Esophagus muscularis mucosa (tissue), 4 donors: ENCODE measurements at places on chromosomes 3 and 15. TPM values are rescaled to one million over a fixed set of nuclear protein-coding genes. Genes with fewer than 3 reads are reported as not detected.
A peak's percentile ranks its signal among the peaks of the same experiment; 100 is the strongest.

- DNase-seq, result no peak
- H3K27me3 ChIP-seq, result no peaks in the 10 kb centered on the region
- H3K36me3 ChIP-seq, result no peaks in the 10 kb centered on the region
- no peak overlapping the region for H3K4me3 ChIP-seq
Observed at GRCh38 chr3:132245552-132246142, 71.6 kb upstream of the ACP3 start.

Gene NCEH1
- 11.6 TPM for total RNA-seq

DNA sequence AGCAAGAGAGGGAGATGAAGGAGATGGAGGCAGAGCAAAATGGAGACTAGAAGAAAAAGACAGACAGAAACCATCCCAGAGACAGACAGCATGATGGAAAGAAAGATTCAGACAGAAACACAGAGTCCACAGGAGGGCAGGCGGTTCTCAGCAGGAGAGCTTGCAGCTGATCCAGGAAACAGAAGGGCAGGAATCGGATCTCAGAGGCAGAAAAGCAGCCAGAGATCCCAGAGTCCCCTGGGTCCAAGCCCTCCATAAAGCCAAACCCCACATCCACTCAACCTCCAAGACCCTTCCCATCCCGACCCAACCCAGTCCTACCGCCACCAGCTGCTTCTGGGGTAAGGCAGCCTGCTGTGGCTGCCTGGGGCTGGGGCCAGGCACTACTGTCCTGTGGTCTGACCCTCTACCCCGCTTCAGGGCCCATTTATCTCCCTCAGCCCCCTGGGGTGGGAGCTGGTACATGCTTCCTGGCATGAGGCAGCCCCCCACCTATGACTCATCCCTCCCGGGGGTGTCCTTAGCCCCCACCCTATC, at the start of gene UCN2:
Gene UCN2 (minus strand): TSS at position 400 of the 537 bp plus-strand sequence. CDS start 657 bp downstream, outside the sequence.
- peak within 1 kb of the TSS; percentile 46 for H3K27ac ChIP-seq
- H3K36me3 ChIP-seq, result no peaks in the 10 kb centered on the region
- no peaks in the 10 kb centered on the region for H3K27me3 ChIP-seq
- no peak within 1 kb of the TSS for H3K4me3 ChIP-seq
- peaks cover 23% of the 10 kb centered on the region for H3K4me1 ChIP-seq

- H3K27ac ChIP-seq, result no peak overlapping the region
- no peaks in the 10 kb centered on the region for H3K27me3 ChIP-seq
- H3K36me3 ChIP-seq, result no peaks in the 10 kb centered on the region
- peak; percentile 64 for DNase-seq
Observed at GRCh38 chr15:100727291-100727851, 125.0 kb downstream of the ASB7 start.

Gene ARGFX
- total RNA-seq, result not detected

DNA sequence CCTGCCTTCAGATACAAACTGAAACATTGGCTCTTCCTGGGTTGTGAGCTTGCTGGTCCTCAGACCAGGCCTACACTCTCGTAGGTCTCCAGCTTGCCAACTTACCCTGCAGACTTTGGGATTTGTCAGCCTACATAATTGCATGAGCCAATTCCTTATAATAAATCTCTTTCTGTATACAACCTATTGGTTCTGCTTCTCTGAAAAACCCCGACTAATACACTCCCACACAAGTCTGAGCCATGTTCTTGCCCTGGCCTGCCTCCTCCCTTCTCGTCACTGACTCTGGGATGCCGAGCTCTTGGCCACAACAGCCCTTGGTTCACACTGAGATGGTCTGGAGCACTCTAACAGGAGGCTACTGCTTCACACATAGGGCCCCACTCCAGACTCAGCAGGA, 9.5 kb downstream of the CYP19A1 start:
- no peak overlapping the region for H3K4me3 ChIP-seq
- no peak overlapping the region for H3K27ac ChIP-seq
- no peaks in the 10 kb centered on the region for H3K36me3 ChIP-seq
- H3K4me1 ChIP-seq, result peaks cover 14% of the 10 kb centered on the region
- H3K27me3 ChIP-seq, result no peaks in the 10 kb centered on the region

Gene ZNF106
- 416 TPM for total RNA-seq

- no peaks in the 10 kb centered on the region for H3K36me3 ChIP-seq
- H3K4me1 ChIP-seq, result no peaks in the 10 kb centered on the region
- H3K27me3 ChIP-seq, result no peaks in the 10 kb centered on the region
- H3K4me3 ChIP-seq, result no peak overlapping the region
- DNase-seq, result no peak
- no peak overlapping the region for H3K27ac ChIP-seq
Observed at GRCh38 chr3:67450153-67450552, 204.3 kb downstream of the SUCLG2 start.

DNA sequence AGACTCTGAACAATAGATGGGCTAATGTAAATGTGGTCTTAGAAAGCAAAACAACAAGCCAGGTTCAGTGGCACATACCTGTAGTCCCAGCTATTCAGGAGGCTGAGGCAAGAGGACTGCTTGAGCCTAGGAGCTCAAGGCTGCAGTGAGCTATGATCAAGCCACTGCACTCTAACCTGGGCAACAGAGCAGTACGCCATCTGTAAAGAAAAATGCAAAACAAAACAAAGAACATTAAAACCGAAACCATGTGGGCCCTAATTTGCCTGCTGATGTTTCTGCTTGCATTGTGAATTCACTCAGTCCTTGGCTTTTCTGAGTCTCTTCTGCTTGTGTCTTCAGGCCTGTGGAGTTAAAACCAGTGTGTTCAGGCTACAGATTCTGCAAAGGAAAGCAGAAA, 56.7 kb downstream of the CCNL1 start:
- no peak overlapping the region for H3K4me3 ChIP-seq
- H3K36me3 ChIP-seq, result no peaks in the 10 kb centered on the region
- H3K27ac ChIP-seq, result no peak overlapping the region
- H3K4me1 ChIP-seq, result peaks cover 43% of the 10 kb centered on the region
- no peak for DNase-seq
- no peaks in the 10 kb centered on the region for H3K27me3 ChIP-seq

DNA sequence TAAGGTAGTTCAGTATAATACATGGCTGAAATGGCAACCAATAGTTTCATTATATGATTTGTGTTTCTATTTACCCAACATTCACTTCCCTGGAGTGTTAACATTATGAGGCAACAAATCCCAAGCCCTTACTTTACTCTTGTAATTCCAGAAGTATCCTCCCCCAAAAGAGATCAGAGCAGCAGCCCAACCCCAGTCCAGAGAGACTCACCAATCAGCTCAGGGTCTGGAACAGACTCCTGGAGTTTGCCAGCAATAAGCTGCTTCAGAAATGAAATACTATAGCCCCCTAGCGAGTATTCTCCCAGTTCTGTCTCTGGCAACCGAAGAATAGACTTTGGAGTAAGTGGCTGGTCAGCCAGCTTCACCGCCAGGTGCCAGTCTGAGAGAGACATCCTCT, 2.5 kb downstream of the UBL7 start:
- H3K4me3 ChIP-seq, result no peak overlapping the region
- DNase-seq, result no peak
- H3K36me3 ChIP-seq, result peaks cover 52% of the 10 kb centered on the region
- peaks cover 17% of the 10 kb centered on the region for H3K4me1 ChIP-seq
- H3K27me3 ChIP-seq, result no peaks in the 10 kb centered on the region

Gene TLR9
- 0.17 TPM for total RNA-seq

Gene EPHB1
- under 0.01 TPM for total RNA-seq

DNA sequence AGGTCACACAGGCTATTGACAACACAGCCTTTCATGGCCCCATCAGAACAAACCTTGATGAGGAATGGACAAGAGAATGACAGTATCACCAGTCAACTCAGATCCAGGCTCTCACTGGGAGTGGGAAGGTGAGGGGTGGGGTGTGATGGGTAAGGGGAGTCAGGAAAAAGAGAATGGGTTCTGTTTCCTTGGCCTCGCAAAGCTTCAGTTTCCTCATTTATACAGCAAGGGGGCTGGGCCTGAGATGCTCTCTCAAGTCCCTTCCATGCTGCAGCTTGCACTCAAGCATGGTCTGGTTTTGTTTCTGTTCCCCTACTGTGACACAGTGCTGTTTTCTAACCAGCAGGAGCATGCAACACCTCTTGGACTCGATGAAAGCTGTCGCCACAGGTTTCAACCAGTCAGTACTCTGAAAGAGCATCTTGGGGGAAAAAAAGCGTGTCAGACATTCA, 65.7 kb upstream of the IL12A start:
- H3K36me3 ChIP-seq, result no peaks in the 10 kb centered on the region
- H3K27ac ChIP-seq, result no peak overlapping the region
- no peaks in the 10 kb centered on the region for H3K4me1 ChIP-seq
- no peak overlapping the region for H3K4me3 ChIP-seq

DNA sequence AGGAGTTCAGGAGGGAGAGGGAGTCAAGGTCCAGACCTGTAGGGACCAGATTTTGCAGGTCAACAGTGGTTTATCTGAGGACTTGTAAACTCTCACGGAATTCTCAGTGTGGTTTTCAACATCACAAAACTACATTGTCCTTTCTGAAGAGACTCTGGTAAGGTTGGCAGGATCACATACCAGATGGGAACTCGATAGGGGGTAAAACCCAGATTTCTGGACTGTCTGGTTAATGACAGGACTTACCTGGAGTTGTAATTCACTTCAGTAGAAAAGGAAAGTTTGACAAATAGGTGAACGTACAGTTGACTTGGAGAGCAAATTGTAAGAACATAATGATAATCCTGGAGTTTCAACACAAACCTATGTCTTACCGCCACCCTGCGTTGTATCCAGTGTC, 5.3 kb downstream of the ITPR1 start:
- peaks cover 20% of the 10 kb centered on the region for H3K4me1 ChIP-seq
- no peak for DNase-seq
- no peaks in the 10 kb centered on the region for H3K27me3 ChIP-seq
- H3K36me3 ChIP-seq, result peaks cover 13% of the 10 kb centered on the region
- H3K27ac ChIP-seq, result no peak overlapping the region
- no peak overlapping the region for H3K4me3 ChIP-seq

Gene SPTBN5
- 1.1 TPM for total RNA-seq

DNA sequence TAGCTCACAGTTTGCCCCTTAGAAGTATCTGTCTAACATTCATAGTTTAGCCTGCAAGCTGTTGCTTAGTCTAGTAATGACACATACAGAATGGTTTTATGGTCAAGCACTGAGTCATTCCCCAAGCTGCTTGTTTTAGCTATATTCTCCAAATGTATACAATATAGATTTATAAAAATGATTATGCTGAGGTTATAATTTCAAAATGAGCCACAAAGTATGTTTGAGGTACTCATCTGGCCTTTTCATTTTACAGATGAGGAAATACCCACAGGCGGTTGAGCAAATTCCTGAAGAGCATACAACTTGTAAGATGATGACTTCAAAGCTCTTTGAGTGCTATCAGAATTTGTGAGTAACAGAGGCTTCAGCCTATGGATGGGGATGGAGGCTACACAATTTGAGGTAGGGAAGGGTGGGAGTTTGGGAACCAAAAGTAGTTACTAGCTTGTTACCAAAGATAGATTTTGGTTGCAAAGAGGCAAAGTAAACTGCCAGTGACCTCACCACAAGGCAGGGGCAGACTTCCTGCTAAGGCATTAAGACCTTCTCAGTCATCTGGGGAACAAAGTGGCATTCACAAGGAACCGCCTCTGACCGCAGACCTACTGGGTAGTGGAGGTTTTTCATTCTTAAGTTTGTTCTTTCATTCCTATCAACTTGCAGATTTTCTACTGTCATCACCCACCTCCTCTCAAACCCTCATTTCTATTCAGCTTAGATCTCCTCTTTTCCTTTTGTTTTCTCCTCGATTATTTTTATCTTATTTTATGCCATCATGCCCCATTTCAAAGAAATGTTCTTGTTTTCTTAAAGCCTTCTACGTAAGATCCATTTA, 257.2 kb upstream of the NECTIN3 start:
- H3K27ac ChIP-seq, result no peak overlapping the region
- H3K27me3 ChIP-seq, result no peaks in the 10 kb centered on the region
- no peaks in the 10 kb centered on the region for H3K4me1 ChIP-seq
- H3K36me3 ChIP-seq, result no peaks in the 10 kb centered on the region
- no peak overlapping the region for H3K4me3 ChIP-seq
- DNase-seq, result no peak

DNA sequence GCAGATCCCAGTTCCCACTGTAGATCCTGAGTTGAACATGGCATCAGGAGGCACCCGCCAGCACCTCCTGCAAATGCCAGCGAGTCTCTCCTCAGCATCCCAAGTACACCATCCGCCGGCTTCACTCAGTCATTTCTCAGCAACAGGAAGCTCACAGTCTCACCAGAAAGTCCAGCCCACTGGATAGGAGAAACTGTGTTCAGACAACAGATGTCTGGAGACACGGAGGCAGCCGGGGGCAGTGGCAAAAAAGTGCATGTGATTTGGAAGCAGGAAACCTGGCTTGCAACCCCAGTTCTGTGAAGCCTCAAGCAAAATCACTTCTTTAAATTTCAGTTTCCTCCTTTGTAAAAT, 68.7 kb downstream of the SRGAP3 start:
- H3K4me3 ChIP-seq, result no peak overlapping the region
- H3K4me1 ChIP-seq, result peaks cover 3% of the 10 kb centered on the region
- no peak overlapping the region for H3K27ac ChIP-seq

DNA sequence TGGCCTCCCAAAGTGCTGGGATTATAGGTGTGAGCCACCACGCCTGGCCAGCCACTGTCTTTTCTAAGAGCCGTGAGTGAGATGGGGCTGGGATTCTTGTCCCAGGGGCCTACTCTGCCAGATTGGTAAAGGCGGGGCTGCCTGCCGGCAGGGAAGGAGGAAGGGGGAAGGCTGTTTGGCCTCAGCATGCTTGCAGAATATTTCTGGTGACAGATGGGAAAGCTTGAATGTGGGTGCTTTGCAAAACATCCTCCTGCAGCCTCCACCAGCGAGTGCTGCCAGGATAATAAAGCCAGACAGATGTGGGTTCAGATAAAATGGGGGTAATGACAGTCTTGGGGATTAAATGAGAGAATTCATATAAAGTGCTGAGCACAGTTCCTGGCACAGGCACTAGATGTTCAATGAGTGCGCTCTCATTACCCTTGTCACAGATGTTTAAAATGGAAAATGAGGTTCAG, 19.8 kb upstream of the ACOX2 start:
- H3K27me3 ChIP-seq, result no peaks in the 10 kb centered on the region
- H3K27ac ChIP-seq, result no peak overlapping the region
- no peak overlapping the region for H3K4me3 ChIP-seq
- H3K36me3 ChIP-seq, result no peaks in the 10 kb centered on the region
- H3K4me1 ChIP-seq, result no peaks in the 10 kb centered on the region
- DNase-seq, result no peak
